ENCODE measurements at places on chromosomes 4 and X. TPM values are rescaled to one million over a fixed set of nuclear protein-coding genes. Genes with fewer than 3 reads are reported as not detected.

GPC3 gene
- 45.5 TPM for total RNA-seq

COL4A5 gene
- total RNA-seq, result 54.7 TPM

RAI2 gene
- total RNA-seq, result 1.3 TPM

FGG gene
- total RNA-seq, result not detected

CHIC1 gene
- 7.2 TPM for total RNA-seq

NEIL3 gene
- 4.5 TPM for total RNA-seq

STPG2 gene
- under 0.01 TPM for total RNA-seq

FAM9C gene
- under 0.01 TPM for total RNA-seq

FAM9B gene
- total RNA-seq, result not detected

CXorf66 gene
- total RNA-seq, result not detected

GAGE1 gene
- total RNA-seq, result not detected

EDA gene
- total RNA-seq, result 0.26 TPM

SAGE1 gene
- not detected for total RNA-seq

ADGRG4 gene
- total RNA-seq, result not detected

GAGE2A gene
- total RNA-seq, result not detected

PPP1R2C gene
- not detected for total RNA-seq

ADH1B gene
- total RNA-seq, result 364 TPM

MAP9 gene
- 12.6 TPM for total RNA-seq

FHDC1 gene
- 0.26 TPM for total RNA-seq

CORIN gene
- under 0.01 TPM for total RNA-seq

SLC25A5 gene
- 157 TPM for total RNA-seq

DCTD gene
- total RNA-seq, result 88.8 TPM

OTUD5 gene
- total RNA-seq, result 33.0 TPM

CT83 gene
- total RNA-seq, result not detected

RAB33A gene
- total RNA-seq, result 18.3 TPM

HNRNPDL gene
- total RNA-seq, result 161 TPM

DDX53 gene
- total RNA-seq, result not detected

CLCN4 gene
- total RNA-seq, result 2.1 TPM

HSFX1 gene
- 0.66 TPM for total RNA-seq

FAM241A gene
- total RNA-seq, result 1.2 TPM

MOSPD2 gene
- 10.8 TPM for total RNA-seq

RNF128 gene
- 8.1 TPM for total RNA-seq

FAM9A gene
- total RNA-seq, result not detected

SHROOM3 gene
- 23.9 TPM for total RNA-seq

NOX1 gene
- total RNA-seq, result not detected

CXCL8 gene
- total RNA-seq, result 1.3 TPM

PABPC1L2A gene
- total RNA-seq, result not detected

CT45A7 gene
- not detected for total RNA-seq

PITX2 gene
- 0.26 TPM for total RNA-seq

USP26 gene
- total RNA-seq, result not detected

ING2 gene
- total RNA-seq, result 5.4 TPM

SPACA5 gene
- not detected for total RNA-seq

TCEAL8 gene
- total RNA-seq, result 100 TPM

RS1 gene
- not detected for total RNA-seq

PRRG1 gene
- 6.2 TPM for total RNA-seq

HPGD gene
- total RNA-seq, result 0.26 TPM

COL25A1 gene
- total RNA-seq, result under 0.01 TPM

PDZD4 gene
- total RNA-seq, result 0.26 TPM

SMIM31 gene
- total RNA-seq, result not detected

BCORL1 gene
- 1.3 TPM for total RNA-seq

Data from fibroblast of lung (primary cell).